ENCODE measurements at places on chromosomes 1 and 21.
A peak's percentile ranks its signal among the peaks of the same experiment; 100 is the strongest.

DNA sequence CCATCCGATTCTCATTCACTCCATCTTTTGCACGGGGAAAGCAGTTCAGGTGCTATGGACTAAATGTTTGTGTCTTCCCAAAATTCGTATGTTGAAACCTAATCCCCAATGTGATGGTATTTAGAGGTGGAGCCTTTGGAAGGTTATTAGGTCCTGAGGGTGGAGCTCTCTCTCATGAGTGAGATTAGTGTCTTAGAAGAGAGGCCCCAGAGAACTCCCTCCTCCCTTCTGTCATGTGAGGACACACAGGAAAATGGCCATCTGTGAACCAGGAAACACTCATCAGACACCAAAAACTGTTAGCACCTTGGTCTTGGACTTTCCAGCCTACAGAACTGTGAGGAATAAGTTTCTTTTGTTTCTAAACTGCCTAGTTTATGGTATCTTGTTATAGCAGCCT, 15.8 kb upstream of the CCDC190 start:
- no peak for DNase-seq
- no peaks in the 10 kb centered on the region for H3K4me1 ChIP-seq
- H3K27me3 ChIP-seq = peaks cover 44% of the 10 kb centered on the region
- no peak overlapping the region for H3K27ac ChIP-seq
- H3K36me3 ChIP-seq = peaks cover 2% of the 10 kb centered on the region

DNA sequence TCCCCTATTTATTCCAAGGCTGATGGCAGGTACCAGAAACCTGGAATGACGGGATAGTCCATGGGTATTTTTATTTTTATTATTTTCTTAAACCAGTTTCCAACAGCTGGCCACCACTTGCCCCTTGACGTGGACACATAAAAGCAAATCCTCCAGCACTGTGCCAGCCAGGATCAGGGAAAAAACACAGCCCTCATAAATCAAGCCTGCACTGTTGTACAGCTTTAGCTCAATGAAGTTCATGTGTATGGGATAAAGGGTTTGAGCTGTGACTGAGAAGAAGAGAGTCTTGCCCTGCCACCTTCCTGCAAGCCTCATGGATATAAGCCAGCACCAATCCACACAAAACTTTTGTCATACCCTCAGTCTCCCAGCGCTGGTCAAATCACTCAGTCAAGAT, 303.8 kb upstream of the SPAG17 start:
- H3K27ac ChIP-seq = no peak overlapping the region
- H3K27me3 ChIP-seq = no peaks in the 10 kb centered on the region
- DNase-seq = no peak

- no peaks in the 10 kb centered on the region for H3K36me3 ChIP-seq
- peaks cover 24% of the 10 kb centered on the region for H3K4me1 ChIP-seq
- no peaks in the 10 kb centered on the region for H3K27me3 ChIP-seq
- no peak overlapping the region for H3K27ac ChIP-seq
Measured at GRCh38 chr1:173042806-173043205, 7.9 kb downstream of the TNFSF18 start.

GRCh38 chr1:99816656-99817055, 33.5 kb upstream of the AGL start:
- no peaks in the 10 kb centered on the region for H3K36me3 ChIP-seq
- no peak overlapping the region for H3K27ac ChIP-seq
- H3K4me3 ChIP-seq = no peak overlapping the region
- peaks cover 7% of the 10 kb centered on the region for H3K4me1 ChIP-seq
- peaks cover 8% of the 10 kb centered on the region for H3K27me3 ChIP-seq

- peaks cover 36% of the 10 kb centered on the region for H3K4me1 ChIP-seq
- H3K27me3 ChIP-seq = no peaks in the 10 kb centered on the region
- H3K4me3 ChIP-seq = peak overlapping the region; percentile 71
- peaks cover 4% of the 10 kb centered on the region for H3K36me3 ChIP-seq
Measured at GRCh38 chr1:32337855-32338636, 2.0 kb upstream of the MARCKSL1 start.

- peaks cover 44% of the 10 kb centered on the region for H3K4me1 ChIP-seq
- peaks cover 5% of the 10 kb centered on the region for H3K36me3 ChIP-seq
- no peak overlapping the region for H3K27ac ChIP-seq
Measured at GRCh38 chr1:198763298-198763714, 124.5 kb downstream of the PTPRC start.

DNA sequence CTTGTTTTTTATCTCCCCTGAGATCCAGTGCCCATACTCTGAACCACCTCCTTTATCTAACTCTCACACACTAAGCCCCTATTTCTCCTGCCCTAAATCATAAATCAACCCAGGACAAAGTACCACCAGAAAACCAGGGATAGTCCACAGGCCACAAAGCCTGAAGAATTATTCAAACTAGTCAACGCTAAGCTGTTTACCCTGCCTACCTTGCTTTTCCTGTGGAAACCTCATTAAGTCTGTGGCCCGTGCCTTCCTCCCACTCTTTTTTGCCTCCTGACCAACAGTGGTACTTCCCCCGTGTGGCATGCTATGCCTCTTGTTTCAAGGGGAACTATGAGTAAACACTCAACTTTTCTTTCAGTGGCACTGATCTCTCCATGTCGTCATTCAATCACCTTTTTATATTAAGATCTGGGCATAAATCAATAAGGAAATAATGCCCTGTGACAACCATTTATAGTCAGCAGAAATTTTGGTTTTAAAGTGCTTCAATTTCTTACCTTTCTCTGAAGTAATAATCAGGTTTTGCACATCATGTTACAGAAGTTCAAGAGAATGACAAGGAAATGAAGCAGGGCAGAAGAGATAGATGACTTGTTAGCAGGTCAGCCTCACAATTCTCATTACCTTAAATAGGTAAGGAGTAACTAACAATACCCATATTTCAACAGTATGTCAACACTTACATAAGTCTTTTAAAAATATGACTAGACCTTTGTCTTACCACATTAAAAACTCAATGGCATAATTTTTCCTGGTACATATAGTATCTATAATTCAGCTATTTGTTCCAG, 32.1 kb downstream of the EYA3 start:
- H3K36me3 ChIP-seq = peaks cover 8% of the 10 kb centered on the region
- H3K27me3 ChIP-seq = no peaks in the 10 kb centered on the region
- H3K4me1 ChIP-seq = peaks cover 40% of the 10 kb centered on the region
- peak overlapping the region; percentile 39 for H3K4me3 ChIP-seq
- peak overlapping the region; percentile 67 for H3K27ac ChIP-seq

All from natural killer cell treated with Interleukin-12 subunit alpha and Interleukin-12 subunit beta and Interleukin-15 and Interleukin-18, amount 100 ng/mL, for 72 hours (primary cell).